Osteocyte (in vitro differentiated cells): ENCODE measurements at places on chromosomes 12 and 14. TPM values are rescaled to one million over a fixed set of nuclear protein-coding genes. Genes with fewer than 3 reads are reported as not detected.

- no peak for DNase-seq
These were observed 51.2 kb downstream of the OTX2 start for GRCh38 chr14:56759094-56759493.

GRCh38 chr12:111405859-111406473 lies at the start of gene SH2B3:
SH2B3 (plus strand) TSS chr12:111405923; CDS start chr12:111418146, 12,223 bp downstream.
- no peak for DNase-seq

GRCh38 chr14:24734917-24735500 lies 101.0 kb upstream of the GZMB start:
- no peak for DNase-seq

DNA sequence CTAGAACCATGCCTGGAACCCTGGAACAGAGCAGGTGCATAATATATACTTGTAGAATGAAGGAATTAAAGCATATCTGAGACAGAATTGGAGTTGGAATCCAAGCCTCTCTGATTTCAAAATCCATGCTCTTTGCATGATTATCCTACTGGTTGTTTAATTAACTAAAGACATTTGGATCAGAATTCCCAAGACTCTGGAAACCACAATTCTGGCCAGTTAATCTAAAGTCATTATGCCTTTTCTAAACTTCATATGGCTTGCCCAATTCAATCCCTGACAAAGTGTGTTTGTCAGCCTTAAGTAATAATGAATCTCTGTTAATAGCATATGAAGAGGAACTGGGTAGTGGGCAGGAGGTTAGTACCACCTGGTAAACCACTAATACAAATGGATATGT lies 422.6 kb downstream of the ATP23 start:
- no peak for DNase-seq

The WIF1 gene
- total RNA-seq, result not detected in 2 replicates

The SLC10A1 gene
- total RNA-seq, result not detected in 2 replicates
